ENCODE measurements at places on chromosomes 12 and 14.

DNA sequence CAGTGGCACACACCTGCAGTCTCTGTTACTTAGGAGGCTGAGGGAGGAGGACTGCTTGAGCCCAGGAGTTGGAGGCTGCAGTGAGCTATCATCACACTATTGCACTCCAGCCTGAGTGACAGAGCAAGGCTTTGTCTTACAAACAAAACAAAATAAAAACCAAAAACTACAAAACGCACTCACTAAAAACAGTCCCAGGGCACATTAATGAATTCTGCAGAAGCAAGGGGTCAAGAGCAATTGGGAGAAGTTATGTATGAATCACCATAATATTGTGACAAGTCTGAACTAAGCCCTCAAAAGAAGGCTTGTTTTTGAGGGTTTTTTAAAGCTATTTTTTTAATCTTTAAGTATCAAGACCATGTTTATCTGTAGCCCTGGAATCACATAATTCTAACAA is 201.1 kb downstream of the MED13L start:
- DNase-seq = no peak

GRCh38 chr12:51911788-51912711 is 4.7 kb downstream of the ACVRL1 start:
- no peak for DNase-seq

- no peak for DNase-seq
Observed at GRCh38 chr12:50665170-50665569, 98.7 kb upstream of the ATF1 start.

DNA sequence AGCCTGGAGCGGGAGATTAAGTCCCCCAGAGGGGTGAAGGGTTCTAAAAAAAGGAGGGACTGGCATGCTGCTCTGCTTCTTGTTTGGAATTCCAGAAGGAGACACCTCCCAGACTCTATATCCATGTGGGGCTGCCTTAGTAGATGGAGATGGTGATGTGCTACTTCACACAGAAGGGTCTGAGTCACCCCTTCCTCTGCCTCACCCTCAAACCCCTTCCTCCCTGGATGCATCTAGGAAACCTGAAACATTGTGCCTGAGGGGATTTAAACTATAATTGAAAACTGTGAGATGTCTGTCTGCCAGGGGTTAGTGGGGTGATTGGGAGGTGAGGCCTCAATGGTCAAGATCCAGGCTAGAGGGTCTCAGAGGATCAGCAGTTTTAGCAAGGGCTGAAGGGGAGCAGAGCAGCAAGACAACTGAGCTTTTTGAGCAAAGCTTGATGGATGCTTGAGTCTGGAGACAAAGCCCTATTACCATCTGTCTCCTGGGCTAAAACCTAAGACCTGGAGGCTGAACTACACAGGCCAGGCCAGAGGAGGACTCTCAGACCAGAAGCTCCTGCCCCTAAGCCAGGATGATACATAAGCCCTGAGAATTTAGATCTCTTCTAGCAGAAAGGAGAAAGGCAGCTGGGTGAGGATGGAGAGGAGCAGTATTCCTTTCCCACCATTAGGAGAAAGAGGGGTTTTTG is 314.7 kb upstream of the ATP2B1 start:
- no peak for DNase-seq

- no peak for DNase-seq
Observed at GRCh38 chr12:113228394-113229028, 7.2 kb downstream of the TPCN1 start.

- DNase-seq = peak; percentile 24
Observed at GRCh38 chr12:68336889-68337303, 4.7 kb upstream of the MDM1 start.

GRCh38 chr14:34781242-34781641 is 66.8 kb upstream of the CFL2 start:
- no peak for DNase-seq

DNA sequence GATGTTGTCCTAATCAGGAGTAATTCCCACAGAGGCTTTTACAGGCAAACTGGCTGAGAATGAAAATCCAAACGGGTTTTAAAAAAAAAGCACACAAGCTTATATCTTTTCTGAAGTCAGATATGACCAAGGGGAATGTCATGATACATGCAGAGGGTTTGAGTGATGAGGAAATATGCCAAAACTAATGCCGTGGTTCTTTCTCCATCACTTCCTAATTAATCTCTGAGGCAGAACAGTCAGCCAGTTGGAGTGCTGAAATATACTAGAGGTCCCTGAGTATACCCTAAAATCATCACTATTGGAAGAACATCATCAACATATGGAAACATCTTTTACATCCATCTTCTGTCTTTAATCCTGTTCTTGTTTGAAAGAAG is 160.8 kb upstream of the FAR2 start:
- DNase-seq = no peak

DNA sequence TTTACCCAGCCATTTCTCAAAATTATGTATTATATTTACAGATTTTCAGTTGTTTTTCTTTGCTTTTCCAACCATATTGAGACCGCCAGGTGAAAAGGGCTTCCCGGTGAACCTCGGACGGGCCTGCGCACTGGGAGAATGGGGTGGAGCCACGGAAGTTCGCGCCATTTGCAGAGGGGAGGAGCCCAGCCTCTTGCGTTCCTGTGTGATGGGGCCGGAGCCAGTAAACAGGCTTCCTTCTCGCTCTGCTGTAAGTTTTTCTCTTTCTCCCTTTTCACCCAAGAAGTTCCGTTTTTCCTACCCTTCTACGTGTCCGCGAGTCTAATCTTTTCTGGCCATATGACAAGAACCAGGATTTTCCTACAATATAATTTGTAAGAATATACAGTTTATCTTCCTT is 1108.8 kb upstream of the SEL1L start:
- DNase-seq = no peak

GRCh38 chr14:36580141-36580855 is 2.1 kb downstream of the NKX2-8 start:
- no peak for DNase-seq

DNA sequence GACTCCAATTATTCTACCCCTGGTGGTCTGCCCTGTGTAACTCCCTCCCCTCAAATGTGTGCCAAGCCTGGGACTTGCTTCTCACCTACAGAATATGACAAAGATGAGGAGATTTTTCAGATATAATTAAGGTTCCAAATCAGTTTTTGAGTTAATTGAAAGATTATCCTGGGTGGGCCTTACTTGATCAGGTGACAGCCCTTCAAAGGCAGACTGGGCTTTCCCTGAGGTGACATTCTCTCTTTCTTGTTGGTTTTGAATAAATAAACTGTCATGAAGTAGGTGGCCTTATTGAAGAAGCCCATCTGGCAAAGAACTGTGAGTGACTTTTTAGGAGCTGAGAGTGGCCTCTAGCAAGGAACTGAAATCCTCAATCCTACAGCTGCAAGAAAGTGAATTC is 106.0 kb downstream of the BRMS1L start:
- no peak for DNase-seq

DNA sequence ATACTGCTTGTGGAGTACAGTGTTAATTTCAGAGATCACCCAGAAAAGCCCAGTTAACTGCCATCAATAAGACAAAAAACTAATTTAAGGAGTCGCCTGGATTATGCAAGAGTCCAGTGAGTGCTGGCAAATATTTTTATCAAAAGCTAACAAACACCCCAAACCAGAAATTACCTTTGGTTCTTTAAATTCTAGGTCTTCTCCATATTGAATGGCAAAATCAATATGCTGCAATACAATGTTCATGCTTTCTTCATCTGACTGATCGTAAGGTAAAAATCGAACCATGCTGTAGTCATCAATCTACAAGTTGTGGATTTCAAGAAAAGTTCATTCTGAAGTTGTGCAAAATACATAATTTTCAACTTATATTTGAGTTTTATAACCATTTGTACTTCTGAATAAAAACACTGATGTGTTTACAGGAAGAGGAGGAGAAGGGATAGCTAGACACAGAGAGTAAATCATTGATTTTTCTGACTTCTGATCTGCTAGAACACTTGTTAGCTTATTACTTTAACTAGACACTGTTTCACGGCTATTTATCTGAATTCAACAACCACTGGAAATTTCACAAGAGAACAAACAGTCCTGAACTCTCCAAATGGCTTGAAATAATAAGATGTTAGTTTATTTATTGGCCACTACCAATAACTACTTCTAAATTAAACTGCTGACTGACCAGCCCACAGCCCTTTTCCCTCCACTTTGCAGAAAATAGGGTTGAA is 3.6 kb upstream of the ARPC3 start:
- DNase-seq = no peak

GRCh38 chr14:93540235-93540634 is 109.5 kb downstream of the UNC79 start:
- no peak for DNase-seq

- DNase-seq = no peak
Observed at GRCh38 chr14:99241325-99242010, 30.5 kb downstream of the BCL11B start.

- DNase-seq = peak; percentile 27
Observed at GRCh38 chr12:58148405-58148804, 207.0 kb downstream of the ATP23 start.

DNA sequence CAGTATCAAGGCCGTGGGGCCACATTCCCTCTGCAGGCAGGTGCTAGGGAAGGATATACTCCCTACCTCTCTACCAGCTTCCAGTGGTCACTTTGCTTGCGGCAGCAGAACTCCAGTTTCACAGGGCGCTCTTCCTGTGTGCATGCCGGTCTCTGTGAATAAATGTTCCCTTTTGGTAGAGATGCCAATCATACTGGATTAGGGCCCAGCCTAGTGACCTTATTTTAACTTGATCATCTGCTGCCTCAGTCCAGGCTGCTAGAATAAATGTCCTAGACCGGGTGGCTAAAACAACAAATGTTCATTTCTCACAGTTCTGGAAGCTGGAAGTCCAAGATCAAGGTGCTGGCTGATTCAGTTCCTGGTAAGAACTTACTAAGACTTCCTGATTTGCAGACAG is 198.8 kb upstream of the TMEM132C start:
- DNase-seq = no peak

- DNase-seq = no peak
Observed at GRCh38 chr12:12797794-12798152, 12.3 kb downstream of the APOLD1 start.

GRCh38 chr12:124094733-124095132 is 121.7 kb downstream of the ZNF664 start:
- DNase-seq = peak; percentile 81

DNA sequence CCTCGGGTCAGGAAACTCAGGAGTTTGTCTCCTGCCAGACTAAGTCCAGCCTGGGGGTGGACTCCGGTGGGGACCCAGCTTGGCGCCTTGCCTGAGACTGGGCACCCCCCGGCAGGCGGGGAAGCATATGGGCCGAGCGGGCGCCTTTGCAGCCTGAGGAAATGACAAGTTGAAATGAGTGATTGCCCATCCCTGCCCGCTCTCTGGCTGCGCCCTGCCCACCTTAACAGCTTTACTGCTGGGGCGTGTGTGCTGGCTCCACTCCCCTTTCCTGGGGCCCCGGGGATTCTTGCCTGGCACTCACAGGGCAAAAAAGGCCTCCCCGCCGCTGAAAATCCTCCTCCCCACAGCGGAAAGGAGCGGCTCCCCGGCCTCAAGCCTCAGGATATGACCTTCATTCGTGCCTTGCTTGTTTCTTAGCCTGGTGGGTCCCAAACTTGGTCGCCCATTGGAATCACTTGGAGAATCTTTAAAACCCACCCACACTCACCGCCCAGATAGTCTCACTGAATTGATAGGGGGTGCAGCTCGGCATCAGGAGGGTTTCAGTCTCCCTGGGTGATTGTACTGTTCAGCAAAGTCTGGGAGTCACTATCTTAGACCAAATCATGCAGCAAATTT is 1.5 kb downstream of the RFLNA start:
- DNase-seq = no peak

DNA sequence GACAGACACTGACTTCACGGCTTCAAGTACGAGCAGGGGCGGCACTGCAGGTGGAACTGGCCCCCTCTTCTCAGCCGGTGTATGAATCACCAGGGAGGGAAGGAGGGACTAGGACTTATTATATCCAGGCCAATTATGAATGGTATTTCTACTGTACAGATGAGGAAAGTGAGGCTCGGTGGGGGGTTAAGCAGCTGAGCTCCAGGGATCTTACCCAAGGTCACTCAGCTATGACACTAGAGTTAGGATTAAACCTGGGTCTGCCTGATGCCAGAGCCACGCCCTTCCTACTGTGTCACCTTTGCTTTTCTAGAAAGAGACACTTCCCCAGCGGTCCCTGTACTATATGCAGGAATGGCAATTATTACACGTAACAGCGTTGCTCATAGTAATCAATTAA is 42.2 kb upstream of the NRXN3 start:
- DNase-seq = no peak

DNA sequence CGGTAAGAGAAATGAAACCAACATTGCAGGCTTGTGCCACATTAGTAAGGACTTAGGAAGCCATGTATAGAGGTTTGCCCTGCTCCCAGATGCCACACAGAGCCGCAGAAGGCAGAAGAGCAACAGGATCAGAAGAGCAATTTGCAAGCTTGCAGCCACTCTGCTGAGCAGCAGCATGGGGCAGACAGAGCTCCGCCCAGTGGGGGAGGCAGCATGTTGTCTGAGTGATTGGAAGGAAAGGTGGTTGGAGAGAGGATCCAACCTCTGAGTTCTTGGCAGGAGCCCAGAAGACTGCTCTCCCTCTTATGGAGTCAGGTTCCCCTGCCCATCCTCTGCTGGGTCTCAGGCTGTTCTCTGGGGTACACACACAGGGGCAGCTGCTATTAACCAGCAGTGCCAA is 2.3 kb upstream of the KRT6A start:
- DNase-seq = peak; percentile 61
